ENCODE measurements at places on chromosomes 5 and 9.

DNA sequence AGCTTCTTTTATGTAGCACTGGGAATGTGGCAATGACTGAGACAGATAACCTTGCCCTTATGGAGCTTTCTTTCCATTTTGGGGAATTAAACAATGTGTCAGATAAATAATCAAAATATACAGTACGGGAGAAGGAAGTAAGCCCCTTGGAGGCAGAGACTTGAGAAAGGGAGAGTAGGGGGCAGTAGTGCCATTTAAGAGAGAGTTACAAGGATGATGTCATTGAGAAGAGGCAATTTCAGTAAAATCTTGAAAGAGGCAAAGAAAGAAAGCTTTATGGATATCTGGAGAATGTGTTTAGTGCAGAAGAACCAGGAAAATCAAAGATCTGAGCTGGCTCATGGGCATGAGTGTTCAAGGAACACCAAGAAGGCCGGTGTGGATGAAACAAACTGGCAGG is 77.3 kb downstream of the KCTD16 start:
- DNase-seq = no peak

DNA sequence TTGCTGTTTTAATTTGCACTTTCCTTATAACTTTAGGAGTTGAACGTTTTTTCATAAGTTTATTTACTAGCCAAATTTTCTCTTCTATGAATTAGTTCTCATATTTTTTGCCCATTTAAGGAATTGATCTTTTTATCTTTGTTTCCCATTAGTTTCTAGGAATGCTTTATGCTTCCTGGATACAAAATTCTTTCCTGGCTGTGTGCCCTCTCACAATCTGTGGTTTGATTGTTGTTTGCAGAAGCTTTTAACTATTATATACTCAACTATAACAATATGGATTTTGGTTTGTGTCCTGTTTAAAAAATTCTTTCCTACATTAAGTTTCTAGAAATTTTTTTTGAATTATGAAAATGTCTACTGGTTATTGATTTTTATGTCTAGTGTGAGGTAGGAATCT is 206.3 kb downstream of the CSNK1G3 start:
- no peak for DNase-seq

GRCh38 chr5:9512457-9512856 is 33.4 kb downstream of the SEMA5A start:
- no peak for DNase-seq

DNA sequence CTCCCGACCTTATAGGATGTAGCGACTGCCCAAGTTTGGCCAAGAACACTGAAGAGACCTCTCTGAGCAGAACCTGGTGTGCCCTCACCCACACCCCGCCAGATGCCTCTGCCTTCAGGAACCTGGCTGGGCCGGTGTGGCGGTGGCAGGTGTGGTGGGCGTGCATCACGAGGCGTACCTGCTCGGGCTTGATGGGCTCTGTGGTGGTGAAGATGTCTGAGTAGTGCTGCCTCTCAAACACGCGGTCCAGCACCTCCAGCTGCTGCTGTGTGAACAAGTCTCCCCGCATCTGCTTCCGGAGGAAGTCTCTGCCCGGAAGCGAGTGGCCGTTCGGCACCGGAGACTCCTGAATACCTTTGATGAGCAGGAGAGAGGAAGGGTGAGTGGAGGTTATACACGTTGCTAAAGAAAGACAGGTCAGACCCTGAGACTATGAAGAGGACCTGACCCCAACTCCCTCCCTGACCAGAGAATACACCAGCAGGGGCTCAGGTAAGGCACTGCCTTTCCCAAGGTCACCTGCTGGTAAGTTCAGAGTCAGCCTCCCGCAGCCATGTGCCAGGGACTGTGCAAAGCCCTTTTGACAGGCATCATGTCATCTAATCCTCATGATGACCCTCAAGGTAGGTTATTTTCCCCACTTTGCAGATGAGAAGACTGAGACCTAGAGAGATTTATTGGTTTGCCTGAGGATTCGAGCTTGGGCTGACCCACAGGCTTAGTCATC is 67.5 kb downstream of the PAX5 start:
- DNase-seq = no peak

- no peak for DNase-seq
Measured at GRCh38 chr9:105401651-105402050, 46.2 kb upstream of the FSD1L start.

DNA sequence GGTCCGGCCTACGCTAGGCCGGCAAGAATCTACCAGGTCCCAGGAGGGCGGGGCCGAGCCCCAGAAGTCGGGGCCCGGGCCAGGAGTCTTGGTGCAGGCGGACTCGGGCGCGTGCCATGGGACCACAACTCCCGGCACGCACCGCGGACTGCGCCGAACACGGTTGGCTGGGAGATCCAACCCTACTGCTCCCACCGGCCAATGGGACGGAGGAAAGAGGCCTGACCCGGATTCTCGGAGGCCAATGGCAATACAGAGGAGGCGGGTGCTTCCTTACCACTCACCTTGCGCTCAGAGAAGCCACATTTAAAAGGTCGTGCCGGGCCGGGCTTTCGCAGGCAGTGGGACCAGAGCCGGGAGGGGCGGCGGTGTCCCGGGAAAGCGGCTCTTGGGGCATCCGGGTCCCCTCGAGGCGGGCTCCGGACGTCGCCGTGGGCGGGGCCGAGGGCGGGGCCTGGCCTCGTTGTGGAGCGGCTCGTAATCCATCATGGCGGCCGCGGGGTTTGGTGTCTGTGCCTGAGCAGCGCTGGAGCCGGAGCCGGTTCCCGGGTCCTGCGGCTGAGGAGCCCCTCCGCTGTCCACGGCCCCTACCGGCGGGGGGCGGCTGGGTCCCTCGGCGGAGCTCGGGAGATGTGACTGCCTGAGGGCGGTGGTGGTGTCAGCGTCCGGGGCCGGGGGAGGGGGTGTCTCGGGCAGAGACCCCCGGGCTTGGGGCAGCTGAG is 19.1 kb downstream of the EXOSC2 start:
- peak; percentile 89 for DNase-seq
